T-helper 1 cell (primary cell): ENCODE measurements at places on chromosomes 16 and 17.

DNA sequence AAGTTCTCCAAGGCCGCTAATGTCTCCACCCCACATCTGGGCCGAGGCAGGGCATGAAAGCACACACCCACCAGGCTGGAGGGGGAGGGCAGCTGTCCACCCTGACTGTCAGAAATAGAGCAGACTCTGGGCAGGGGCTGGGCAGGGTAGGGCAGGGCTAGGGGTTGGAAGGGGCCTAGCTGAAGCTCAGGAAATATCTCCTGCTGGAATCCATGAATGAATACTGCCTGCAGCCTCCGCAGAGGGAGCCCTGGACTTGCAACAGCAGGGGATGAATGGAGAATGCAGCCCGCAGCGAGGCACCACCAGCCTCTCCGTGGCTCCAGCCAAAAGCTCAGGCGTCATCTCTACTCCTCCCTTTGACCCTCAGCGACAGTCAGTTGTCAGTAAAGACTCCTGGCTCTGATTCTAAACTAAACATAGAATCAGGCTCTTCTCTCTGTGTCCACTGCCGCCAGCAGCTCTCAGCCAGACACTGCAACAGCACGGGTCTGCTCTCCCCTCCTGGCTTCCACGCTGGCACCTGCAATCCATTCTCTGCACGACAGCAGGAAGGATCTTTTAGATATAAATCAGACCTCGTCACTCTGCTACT lies 23.9 kb upstream of the NGFR start:
- no peak for DNase-seq

DNA sequence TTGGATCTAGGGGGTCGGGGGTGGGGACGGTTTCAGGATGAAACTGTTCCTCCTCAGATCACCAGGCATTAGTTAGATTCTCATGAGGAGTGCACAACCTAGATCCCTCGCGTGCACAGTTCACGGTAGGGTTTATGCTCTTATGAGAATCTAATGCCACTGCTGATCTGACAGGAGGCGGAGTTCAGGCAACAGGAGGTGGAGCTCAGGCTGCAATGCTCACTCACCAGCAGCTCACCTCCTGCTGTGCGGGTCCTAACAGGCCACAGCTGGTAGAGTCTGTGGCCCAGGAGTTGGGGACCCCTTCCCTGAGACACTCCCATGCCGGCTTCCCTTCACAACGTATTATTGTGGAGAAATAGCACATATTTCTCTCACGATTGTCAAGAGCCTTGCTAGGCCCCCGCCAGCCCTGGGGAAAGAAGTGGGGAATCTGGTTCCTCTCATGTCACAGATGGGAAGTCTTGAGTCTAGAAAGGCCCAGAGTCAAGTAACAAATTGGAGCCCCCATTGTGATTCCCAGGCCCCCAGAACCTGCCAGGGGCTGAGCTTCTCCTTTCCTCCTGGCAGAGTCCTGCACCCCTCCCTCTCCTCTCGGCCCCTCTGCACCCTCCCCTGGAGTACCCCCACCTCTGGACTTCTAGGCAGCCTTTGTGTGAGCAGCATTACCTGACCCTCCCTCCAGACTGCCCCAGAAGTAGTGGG lies 6.1 kb upstream of the KRT14 start:
- DNase-seq, result no peak

DNA sequence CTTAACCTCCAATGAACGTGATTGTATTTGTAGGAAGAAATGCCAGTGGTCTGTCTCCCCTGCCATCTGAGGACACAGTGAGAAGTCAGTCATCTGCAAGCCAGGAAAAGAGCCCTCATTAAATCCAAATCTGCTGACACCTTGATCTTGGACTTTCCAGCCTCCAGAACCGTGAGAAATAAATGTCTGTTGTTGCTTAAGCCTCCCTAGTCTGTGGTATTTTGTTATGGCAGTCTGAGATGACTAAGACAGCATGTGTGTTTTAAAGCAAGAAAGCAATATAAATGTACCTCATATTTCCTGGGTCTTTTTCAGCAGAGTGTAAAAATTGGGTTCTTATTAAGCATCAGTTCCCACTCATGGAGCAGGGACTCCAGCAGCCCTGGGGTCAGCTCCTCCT lies 177.9 kb upstream of the NLRP1 start:
- no peak for DNase-seq

DNA sequence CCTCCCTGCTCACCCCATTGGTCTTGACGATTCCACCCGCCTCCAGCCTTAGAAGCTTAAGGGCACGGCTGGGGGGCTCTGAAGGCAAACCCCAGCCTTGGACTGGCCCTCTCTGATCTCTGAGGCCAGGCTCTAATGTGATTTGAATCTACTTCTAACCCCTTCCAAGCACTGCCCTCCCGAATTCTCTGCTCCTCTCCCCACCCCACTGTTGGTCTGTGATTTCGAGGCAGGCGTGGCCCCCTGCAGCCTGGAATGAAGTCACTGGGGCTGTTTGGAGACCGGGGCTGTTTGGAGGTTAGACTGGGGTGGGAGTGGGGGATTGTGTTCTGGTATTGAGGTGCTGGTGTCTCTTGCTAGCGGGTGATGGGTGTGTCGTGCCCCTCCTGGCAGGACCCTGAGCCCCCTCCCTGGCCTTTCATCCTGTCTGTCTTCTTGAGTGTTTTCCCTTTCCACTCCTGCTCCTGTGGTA lies 2.2 kb downstream of the GRB7 start:
- DNase-seq, result no peak

GRCh38 chr17:75784473-75785015 lies at the start of gene UNK:
Gene UNK, plus strand, starts transcription at chr17:75784806. Its CDS starts 75 bp downstream, at chr17:75784881.
- peak; percentile 99 for DNase-seq

- DNase-seq, result no peak
These were observed 51.3 kb upstream of the TAC4 start for GRCh38 chr17:49899191-49899485.
